ENCODE measurements at places on chromosomes 1 and 21.

DNA sequence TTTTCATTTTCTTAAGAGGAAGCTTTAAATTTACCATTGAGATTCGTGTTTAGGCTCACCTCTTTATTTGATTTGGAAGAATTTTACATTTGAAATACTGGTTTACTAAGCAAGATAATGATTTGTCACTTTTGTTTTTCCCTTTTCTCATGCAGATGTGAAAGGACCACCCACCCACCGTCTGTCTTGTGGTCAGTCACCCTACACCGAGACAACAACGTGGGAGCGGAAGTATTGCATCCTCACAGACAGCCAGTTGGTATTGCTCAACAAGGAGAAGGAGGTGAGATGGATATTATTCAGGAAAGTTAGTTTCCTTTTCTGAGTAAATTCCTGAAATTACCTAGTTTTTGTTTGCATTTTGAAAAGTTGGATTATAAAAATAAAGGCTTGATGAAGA is 189.5 kb downstream of the RASAL2 start:
- DNase-seq = no peak

DNA sequence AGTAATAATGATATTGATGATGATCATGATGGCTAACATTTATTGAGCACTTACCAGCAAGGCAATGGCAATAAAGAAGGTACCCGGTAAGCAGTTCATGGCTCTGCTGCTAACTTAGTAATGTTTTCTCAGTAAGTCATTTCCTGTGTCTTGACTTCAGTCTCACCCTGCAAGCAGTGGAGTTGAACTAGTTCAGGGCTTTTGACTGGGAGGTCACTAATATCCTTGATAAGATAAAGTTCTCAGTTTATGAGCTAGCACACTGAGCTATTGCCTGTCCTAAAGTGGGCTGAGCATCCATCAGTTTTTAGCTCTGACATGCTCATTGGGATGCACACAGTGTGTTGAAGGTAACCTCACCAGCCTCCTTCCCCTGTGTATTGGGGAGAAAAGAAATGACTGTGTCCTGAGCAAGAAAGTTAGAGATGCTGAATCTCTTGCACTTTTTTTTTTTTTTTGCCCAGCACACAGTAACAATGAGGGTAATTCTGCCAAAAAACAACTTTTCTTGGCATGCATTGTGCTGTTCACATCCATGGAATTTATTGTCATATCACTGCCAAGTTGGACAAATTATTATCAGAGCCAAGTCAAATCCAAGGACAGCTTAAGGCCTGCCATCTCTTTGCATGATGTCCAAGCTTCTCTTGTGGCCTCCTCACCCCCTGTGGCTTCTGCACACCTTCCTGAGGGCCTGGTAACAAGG is 55.5 kb upstream of the GADD45A start:
- no peak for DNase-seq

DNA sequence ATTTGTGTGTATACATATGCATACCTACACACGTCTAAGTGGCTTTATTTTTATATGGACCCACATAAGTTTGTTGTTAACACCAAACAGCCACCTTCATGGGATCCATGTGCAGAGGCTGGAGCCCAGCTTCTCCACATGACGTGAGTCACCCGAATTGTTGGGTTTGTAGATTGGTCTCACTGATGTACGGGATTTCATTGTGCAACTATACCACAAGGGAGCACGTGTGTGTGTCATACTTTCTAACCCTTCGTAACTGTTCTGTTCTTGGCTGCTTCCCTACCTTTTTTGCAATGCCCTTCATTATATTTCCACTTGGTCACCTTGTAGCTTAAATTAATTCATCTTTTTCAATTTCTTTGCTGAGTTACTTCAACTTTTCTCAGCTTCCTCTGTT is 21.0 kb downstream of the SPRTN start:
- no peak for DNase-seq

- peak; percentile 55 for DNase-seq
Observed at GRCh38 chr1:109790735-109791494, 27.2 kb upstream of the EPS8L3 start.

GRCh38 chr1:10866321-10867093 is 70.1 kb upstream of the CASZ1 start:
- no peak for DNase-seq

DNA sequence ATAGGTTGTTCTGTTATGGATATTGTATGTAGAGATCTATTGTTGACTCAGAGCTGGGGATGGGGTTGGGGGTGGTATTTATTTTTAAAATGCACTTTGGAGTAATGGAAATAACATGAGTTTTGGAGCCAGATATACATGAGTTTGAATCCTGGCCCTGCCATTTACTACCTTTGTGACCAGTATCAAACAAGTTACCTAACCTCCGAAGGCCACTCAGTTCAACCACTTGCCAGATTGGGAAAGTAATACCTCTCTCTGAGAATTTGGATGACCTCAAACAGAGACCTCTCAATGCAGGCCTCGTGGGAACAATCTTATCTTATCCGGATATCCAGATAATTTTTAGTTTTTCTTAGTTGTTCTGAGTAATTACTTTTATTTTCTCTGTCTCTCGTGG is 181.0 kb downstream of the FGGY start:
- DNase-seq = no peak

GRCh38 chr1:78101514-78101913 is 55.7 kb downstream of the GIPC2 start:
- no peak for DNase-seq

DNA sequence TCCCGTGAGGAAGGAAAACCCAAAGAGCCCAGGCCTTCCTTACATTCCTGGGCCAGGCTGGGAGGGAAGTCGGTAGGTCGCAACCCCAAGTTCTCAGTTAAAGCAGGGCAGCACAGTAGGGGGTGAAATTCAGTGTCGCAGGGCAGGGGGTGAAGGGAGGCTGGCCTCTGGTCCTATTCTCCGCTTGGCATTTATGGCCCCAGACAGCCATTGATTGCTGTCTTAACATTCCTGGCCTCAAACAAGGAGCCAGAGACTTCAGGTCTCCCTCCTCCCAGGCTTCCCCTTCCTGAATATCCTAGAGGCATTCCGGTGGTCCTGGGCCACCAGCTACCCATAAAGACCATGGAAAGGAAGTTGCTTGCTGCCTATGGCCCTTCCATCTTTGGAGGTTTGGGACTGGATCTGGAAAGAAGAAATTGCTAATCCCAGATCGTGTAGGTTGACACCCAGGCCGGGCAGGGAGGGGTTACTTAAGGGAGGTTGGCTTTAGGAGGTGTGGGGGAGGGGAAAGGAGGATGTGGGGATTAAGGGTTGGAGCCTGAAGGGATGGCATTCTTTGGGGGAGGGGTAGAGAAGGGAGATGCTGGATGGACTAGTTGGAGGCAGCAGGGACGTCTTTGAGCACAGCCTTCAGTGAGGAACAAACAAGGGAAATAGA is 1.7 kb downstream of the LIN28A start:
- DNase-seq = no peak

DNA sequence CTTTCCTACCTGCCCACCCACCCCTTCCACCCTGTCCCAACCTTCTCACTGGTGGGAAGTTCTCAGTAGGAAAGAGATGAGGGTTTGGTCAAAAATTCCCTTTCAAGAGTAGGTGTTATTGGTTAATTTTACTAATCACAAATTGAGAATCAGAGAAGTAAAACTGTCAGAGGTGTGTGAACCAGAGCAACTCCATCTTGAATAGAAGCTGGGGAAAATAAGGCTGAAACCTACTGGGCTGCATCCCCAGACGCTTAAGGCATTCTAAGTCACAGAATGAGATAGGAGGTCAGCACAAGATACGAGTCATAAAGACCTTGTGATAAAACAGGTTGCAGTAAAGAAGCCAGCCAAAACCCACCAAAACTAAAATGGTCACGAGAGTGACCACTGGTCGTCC is 11.5 kb downstream of the PLA2G2D start:
- DNase-seq = no peak

GRCh38 chr1:71269818-71270217 is 189.0 kb upstream of the ZRANB2 start:
- DNase-seq = no peak

- DNase-seq = no peak
Observed at GRCh38 chr1:60271041-60271440, 197.5 kb upstream of the C1orf87 start.

DNA sequence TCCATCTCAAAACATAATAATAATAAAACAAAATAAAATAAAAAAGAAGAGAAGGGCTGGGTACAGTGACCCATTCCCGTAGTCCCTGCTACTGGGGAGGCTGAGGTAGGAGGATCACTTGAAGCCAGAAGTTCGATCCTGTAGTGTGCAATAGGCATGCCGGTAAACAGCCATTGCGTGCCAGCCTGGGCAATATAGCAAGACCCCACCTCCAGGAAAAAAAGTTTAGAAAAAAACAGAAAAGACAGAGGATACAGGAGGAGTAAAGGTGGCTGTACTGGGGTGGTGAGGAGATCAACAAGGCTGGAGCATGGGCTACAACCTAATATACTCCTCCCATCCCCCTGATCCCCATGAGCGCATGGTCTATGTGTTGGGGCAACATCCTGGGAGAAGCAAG is 30.8 kb downstream of the PTAFR start:
- no peak for DNase-seq

DNA sequence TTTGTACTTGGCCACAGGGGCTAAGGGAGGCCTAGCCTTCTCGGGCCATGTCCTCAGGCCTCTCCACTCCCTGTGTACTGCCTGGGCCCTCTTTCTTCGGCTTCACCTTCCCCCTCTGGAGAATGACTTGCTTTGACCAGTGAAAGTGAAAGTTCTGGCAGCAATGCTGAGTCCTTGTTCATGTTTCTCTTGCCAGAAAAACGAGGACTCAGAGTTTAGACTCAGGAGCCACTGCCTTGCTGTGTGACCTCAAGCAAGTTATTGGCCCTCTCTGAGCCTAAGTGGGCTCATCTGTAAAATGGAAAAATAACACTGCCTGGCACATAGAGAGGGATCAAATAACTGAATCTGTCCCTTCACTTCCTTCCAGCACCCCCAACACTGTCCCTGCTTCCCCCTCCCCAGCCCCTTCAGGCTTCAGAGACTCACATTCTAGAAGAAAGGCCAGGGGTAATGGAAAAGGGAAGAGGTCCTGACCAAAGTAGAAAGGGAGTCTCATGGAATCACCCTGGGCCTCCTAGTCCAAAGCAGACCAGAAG is 1.5 kb downstream of the C1QA start:
- DNase-seq = no peak

- no peak for DNase-seq
Observed at GRCh38 chr1:208866386-208866955, 622.3 kb upstream of the PLXNA2 start.

GRCh38 chr21:35106246-35106835 is 57.2 kb upstream of the RUNX1 start:
- DNase-seq = no peak

- DNase-seq = no peak
Observed at GRCh38 chr1:174971902-174972301, 27.8 kb upstream of the CACYBP start.

- DNase-seq = no peak
Observed at GRCh38 chr1:20233394-20233793, 47.1 kb upstream of the PLA2G2C start.

GRCh38 chr1:117605164-117605773 is 579 bp upstream of the TENT5C start:
- DNase-seq = peak; percentile 59

DNA sequence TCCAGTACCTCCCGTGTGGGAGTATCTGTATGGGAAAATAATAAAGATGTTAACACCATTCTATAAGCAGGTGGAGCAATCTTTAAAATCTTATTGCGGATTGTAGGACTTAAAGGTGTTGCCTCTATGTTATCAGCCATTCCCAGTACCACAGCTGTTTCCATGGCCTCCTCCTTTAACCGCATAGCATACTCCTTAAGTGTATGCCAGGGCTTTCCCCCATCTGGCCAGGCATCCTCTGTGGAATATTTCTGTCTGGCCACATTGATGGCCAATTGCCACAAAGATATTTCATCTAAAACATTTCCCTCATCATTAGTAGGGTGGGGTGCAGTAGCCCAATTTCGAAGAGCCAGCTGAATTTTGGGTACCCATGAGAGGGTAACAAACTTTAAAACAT is 7.3 kb upstream of the STUM start:
- DNase-seq = no peak

GRCh38 chr1:78619803-78620579 is at the start of gene IFI44L:
Gene IFI44L (plus strand): TSS chr1:78620448. CDS start chr1:78627916, 7,468 bp downstream.
- peak; percentile 61 for DNase-seq

- DNase-seq = no peak
Observed at GRCh38 chr1:101178341-101178687, 58.5 kb upstream of the S1PR1 start.

GRCh38 chr1:6420454-6421042 is 829 bp upstream of the HES2 start:
- no peak for DNase-seq

DNA sequence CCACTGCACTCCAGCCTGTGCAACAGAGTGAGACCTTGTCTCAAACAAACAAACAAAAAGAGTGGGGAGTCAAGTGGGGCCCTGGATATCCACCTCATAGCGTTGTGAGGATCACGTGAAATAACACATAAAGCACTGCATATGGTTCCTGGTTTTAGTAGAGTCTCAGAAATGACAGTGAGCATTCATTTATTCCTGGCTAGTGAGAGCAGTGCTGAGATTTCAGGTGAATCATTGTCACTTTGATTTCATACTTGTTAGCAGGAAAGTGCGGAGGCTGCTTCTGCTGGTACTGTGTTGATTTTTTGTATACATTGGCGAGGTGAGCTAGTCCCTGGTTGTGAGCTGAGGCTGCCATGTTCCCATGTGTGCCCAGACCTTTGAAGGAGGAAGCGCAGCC is 22.9 kb downstream of the ARHGEF10L start:
- DNase-seq = no peak
